ENCODE measurements at places on chromosomes 6 and 20. TPM values are rescaled to one million over a fixed set of nuclear protein-coding genes. Genes with fewer than 3 reads are reported as not detected.

DNA sequence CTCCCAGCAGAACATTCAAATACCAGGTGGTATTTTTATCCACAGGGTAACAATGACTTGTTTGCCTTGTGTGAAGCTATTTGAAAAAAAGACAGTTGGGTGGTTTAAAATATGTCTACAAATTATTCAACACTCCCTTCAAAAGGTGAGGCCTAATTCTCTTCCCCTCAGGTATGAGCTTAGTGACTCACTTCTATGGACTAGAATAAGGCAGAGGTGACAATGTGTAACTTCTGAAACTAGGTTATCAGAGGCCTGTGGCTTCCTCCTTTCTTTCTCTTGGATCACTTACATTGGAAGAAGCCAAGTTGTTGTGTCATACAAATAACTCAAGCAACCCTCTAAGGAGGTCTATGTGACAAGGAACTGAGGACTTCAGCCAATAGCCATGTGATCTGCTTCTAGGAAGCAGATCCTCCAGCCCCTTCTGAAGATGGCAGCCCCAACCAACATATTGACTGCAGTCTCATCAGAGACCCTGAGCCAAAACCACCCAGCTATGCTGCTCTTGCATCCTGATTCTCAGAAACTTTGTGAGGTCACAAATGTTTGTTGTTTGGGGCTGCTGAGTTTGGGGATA is 102.6 kb downstream of the SNAP25 start:
- no peak for DNase-seq

DNA sequence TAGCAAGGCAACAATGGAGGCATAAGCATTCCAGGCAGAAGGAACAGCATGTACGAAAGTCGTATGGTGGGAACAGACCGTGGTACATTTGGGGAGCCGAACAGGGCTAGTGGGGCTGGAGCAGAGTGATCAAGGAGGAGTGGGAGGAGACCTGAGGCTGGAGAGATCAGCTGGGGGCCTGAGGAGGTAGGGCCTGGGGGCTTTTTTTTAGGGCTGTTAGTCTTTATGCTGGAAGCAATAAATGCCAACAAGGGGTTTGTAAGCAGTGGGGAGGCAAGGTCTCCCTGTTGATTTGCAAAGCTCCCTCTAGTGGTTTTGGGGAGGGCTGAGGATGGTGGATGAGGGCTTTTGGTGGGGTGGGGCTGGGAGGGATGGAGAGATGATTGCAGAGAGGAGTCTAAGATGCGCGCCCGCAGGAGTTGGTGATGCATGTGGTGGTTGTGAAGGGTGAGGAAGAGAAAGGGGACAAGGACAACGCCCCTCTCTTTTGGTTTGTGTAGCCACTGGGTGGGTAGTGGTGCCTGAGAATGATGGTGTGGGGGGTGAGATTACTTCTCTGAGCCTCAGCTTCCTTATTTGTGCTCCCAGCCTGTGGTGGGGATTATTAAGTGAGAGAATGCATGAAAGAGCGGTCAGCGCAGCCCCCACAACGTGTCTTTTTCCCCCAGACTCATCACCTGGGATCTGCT is 74.1 kb upstream of the TOX2 start:
- peak; percentile 68 for DNase-seq

- DNase-seq, result no peak
Observed at GRCh38 chr6:118281291-118281690, 266.8 kb upstream of the PLN start.

- no peak for DNase-seq
Observed at GRCh38 chr6:36697481-36697903, at the start of gene RAB44. RAB44 (plus strand) TSS chr6:36697826; CDS start chr6:36704236, 6,410 bp downstream.

DNA sequence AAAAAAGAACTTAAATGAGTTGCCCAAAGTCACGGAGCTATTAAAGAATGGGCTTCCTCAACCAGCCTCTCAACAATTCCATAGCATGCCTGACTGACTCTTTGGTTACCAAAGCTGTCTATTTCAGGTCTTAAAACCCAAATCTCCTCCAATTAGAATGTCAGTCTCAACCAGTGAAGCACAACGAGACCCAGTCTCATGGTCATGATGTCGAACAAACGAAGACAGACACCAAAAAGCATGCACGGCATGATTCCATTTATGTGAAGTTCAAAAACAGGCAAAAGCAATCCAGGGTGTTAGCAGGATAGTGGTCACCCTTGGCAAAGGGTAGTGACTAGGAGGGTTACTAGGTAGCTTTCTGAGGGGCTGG is 16.3 kb upstream of the PTPN1 start:
- no peak for DNase-seq

DNA sequence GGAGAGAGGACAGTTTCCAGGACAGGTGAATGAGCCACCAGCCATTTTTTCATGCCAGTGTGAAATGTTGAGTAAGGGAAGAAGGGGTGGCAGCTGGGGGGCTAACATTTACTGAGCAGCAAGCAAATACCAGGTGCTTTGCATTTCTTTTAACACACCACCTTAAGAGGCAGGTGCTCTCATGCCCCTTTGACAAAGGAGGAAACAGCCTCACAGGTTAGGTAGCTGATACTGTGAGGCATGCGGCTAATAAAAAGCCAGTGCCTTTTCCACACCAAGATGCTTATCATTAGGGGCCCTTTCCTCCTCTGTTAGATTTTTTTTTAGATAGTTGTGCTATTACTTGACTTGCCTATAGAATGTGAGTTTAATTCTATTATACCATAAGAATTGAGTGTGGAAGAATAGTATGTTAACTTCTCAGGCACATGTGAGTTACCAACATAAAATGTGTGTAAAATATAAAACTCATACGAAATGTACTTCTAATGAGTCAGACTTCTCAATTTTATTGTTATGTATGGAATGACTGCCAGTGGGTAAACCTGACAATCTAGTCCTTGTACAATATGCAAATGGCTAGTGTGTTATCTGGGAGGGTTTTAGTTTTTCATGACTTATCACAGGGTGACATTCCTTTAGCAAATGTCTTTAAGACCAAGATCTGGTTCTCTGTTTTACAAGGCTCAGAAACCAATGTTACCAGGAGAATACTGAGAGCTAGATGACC is 260.0 kb downstream of the TMEM242 start:
- peak; percentile 81 for DNase-seq

Gene TCF15
- total RNA-seq, result 0.98 TPM

Gene WFDC13
- total RNA-seq, result not detected

Gene HDDC2
- 96.8 TPM for total RNA-seq

Gene RBM24
- 2.0 TPM for total RNA-seq

Gene TRIM15
- not detected for total RNA-seq

Measured in PC-3 (cell line).